ENCODE measurements at places on chromosomes 7 and 10. TPM values are rescaled to one million over a fixed set of nuclear protein-coding genes. Genes with fewer than 3 reads are reported as not detected.

The TRIL gene
- 9.5 TPM for total RNA-seq

The FAM13C gene
- 1.1 TPM for total RNA-seq

DNA sequence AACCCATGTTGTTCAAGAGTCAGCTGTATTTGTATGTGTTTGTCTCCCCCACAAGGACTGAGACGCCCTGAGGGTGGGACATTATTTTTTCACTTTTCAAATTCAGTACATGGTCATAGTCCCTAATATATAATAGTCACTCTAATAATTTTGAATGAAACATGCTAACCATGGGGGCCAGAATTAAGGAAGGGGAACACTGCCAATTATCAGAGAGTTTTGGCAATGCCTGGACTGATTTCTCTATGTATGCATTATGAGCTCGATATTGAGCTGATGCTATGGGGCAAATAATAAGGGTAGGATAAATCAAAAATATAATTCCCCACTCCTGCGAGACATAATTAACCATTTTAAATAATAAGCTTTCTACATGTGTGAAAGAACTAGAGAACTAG is 87.4 kb downstream of the CPED1 start:
- DNase-seq: no peak
- H3K27me3 ChIP-seq: no peaks in the 10 kb centered on the region
- no peaks in the 10 kb centered on the region for H3K36me3 ChIP-seq

- no peaks in the 10 kb centered on the region for H3K4me1 ChIP-seq
- no peaks in the 10 kb centered on the region for H3K36me3 ChIP-seq
- no peak overlapping the region for H3K4me3 ChIP-seq
- DNase-seq: no peak
- no peaks in the 10 kb centered on the region for H3K27me3 ChIP-seq
- no peak overlapping the region for H3K27ac ChIP-seq
Measured at GRCh38 chr7:86788948-86789347, 145.2 kb downstream of the GRM3 start.

GRCh38 chr10:128898133-128898915 is 568.7 kb upstream of the MGMT start:
- H3K36me3 ChIP-seq: no peaks in the 10 kb centered on the region
- no peak for DNase-seq
- H3K27me3 ChIP-seq: no peaks in the 10 kb centered on the region
- H3K4me1 ChIP-seq: no peaks in the 10 kb centered on the region
- no peak overlapping the region for H3K4me3 ChIP-seq
